ENCODE measurements at places on chromosomes 16 and 17.

GRCh38 chr17:3555189-3555796, 2.3 kb downstream of the TRPV3 start:
- no peak for DNase-seq

- no peak for DNase-seq
These were observed 778.7 kb upstream of the CDH8 start for GRCh38 chr16:62814891-62815290.

DNA sequence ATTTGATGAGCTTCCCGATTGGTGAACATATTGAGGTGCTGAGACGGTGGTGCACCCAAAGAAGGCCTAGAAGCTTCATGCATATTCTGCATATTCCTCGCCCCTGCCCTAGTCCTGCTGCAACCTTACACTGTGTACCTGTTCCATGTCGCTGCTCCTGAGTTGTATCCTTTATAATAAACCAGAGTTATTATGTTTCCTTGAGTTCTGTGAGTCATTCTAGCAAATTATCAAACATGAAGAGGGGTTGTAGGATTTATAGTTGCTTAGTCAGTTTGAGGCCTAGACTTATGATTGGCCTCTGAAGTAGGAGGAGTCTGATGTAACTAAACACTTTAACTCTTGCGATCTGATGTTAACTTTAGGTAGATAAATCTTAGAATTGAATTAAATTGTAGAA, 436.8 kb downstream of the CA10 start:
- DNase-seq = no peak

DNA sequence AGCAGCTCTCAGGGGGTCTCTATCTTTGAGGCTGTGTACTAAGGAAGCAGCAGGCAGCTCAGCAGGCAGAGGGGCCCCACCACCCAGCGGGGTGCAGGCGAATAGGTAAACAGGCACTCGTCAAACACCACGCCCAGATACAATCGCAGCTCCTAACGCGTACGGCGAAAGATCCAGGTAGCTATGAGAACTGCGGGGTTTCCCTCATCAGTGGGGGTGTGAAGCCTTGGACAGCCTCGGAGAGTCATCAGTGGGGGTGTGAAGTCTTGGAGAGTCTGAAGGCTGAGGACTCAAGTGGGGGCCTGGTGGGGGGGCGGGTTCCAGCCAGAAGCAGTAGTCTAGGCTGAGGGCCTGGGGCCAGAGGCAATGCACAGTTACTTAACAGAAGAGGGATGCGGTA, 69.0 kb downstream of the RTN4RL1 start:
- DNase-seq = no peak

DNA sequence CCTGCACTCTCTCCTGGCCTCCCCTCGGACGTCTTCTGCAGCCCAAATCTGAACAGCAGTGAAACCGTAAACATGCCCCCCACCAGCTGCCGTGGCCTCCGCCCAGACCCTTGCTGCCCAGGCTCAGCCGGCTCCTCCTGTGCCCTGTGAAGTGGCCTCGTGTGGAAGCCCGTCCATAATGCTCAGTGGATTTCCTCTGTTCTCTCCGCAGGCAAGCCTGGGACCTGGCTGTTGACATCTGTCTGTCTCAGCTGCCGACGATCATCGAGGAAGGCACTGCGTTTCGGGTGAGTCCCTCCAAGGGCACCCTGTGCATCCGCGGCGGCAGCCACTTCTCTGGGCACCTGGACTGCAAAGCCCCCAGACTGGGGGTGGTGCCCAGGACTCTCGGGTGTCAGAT, 153.9 kb upstream of the CHMP6 start:
- no peak for DNase-seq

GRCh38 chr17:81221842-81222619, 734 bp downstream of the CEP131 start:
- no peak for DNase-seq

Measured in pancreas (tissue), 10 donors.